Adrenal gland (tissue), 19 donors: ENCODE measurements at places on chromosomes 13 and 19. TPM values are rescaled to one million over a fixed set of nuclear protein-coding genes. Genes with fewer than 3 reads are reported as not detected.

ZNF471 gene
- 6.4 TPM for polyA plus RNA-seq

LPAR6 gene
- 56.2 TPM for polyA plus RNA-seq

TEX29 gene
- not detected for polyA plus RNA-seq

ATP8A2 gene
- polyA plus RNA-seq: 1.1 TPM

HSH2D gene
- 4.7 TPM for polyA plus RNA-seq

PNMA8B gene
- polyA plus RNA-seq: 15.1 TPM

GSX1 gene
- polyA plus RNA-seq: not detected

TEKTIP1 gene
- 3.5 TPM for polyA plus RNA-seq

PCDH20 gene
- 0.10 TPM for polyA plus RNA-seq

ZNF256 gene
- 3.5 TPM for polyA plus RNA-seq
